ENCODE measurements at places on chromosomes 2 and 18.

GRCh38 chr2:41040782-41041520 is 589.1 kb upstream of the SLC8A1 start:
- DNase-seq = no peak

DNA sequence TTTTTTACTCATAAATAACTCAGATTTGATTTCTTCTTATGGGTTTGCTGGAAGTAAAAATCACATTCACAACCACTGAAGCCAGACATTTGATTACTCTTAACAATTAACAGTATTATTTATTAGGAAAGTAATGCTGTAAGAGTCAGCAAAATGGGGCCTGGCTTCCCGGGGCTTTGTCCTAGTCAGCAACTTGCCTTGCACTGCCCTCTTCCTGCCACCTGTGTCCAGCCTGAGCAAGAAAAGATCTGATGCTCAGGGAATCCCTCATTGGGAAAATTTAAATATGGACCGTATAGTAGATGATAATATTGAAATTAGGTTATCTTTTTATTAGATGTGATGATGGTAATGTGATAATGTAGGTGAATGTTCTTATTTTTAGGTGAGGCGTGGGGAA is 30.8 kb upstream of the ACYP2 start:
- DNase-seq = no peak

DNA sequence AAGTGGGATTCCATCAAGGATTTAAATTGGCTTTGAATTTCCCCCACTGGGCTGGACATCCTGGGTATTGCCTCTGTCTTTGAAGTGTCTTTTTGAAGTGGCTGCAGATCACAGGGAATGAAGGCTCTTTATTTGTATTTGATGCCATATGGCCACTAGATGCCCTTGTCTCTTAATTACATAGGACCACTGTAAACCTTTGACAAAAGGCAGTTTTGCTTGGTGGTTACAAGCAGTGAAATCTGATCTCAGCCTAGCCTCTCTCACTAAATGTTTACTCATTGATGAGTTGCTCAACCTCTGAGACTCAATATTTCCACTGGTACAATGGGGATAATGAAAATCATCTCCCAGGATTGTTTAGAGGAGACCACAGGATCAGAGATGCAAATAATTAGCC is 102.2 kb downstream of the INSIG2 start:
- DNase-seq = no peak

- DNase-seq = no peak
These were observed 62.2 kb downstream of the ADNP2 start for GRCh38 chr18:80171054-80171872.

GRCh38 chr2:182616471-182617393 is 99.3 kb upstream of the DNAJC10 start:
- DNase-seq = no peak

DNA sequence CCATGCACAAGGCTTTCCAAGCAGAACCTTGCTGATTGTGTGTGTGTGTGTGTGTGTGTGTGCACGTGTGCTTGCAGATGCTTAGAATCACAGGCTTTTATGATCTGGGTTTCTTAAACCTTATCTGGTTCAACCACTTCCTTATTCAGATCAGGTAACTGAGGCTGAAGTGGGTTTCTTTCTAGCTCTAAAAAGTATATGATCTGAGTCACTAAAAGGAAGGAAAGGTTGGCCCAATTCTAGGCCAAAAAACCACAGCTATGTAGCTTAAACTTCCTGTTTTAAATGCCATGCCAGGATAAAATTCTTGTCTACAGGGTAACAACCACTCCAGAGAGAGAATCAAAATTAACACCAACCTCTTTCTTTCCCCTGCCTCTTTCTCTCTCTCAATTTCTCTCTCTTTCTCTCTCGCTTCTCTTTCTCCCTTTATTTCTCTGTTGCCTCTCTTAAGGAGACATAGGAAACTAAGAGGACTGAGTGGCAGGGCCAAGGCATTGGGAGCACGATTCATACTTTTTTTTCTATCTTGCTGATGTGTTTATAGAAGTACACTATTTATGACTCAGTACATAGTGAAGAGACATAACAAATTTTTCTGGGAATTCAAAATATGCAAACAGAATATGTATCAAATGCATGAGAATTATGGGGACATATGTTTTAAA is 140.3 kb downstream of the TRIB2 start:
- DNase-seq = no peak

GRCh38 chr2:50419778-50420177 is 612.2 kb downstream of the NRXN1 start:
- no peak for DNase-seq

DNA sequence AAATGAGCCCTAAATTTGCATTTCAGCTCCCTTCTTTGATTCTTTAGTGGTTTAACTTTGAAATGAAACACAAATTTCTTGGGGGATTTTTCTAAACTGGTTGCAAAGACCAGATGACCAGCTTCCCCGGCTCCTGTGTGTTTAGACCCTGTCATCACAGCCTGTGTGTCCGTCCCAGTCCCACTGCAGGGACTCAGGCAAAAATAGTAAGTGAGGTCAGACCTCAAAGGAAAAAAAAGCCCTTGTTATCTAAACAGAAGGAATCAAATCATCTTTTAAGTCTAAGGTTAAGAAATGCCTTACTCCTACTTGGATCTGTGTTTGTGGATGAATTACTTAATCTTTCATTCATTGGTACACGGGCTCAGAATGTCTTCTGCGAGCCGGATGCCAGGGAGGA is 423.7 kb downstream of the LPIN1 start:
- DNase-seq = no peak

GRCh38 chr2:98489971-98490962 is 45.6 kb downstream of the INPP4A start:
- DNase-seq = no peak

DNA sequence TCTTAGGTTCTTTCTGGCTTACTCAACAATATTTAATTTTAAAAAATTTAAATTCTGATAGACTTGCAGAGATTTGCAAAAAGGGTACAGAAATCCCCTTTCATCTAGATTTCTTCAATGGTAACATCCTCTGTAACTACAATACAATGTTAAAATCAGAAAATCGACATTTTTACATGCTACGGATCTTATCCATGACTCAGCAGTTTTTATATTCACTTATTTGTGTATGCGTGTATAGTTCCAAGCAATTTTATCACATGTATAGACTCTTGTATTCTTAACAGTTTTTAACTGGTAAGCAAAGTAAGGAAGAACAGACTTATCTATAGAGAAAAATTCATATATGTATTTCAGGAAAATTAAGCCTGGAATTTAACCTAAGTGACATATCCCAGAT is 256.1 kb upstream of the MEX3C start:
- DNase-seq = no peak

DNA sequence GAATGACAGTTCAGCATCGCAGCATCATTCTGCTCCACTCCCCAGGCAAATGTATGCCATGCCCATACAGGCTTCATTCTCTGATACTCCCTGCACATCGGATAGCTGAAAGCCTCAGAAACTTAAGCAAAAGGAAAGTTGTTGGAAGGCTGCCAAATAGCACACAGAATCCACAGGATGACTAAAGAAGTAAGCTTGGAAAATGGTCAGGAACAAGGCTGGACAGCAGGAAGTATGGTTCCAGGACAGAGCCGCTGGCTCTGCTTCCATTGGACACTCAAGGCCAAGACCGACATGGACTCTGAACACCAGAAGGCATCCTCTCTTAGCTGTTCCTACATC is 256.5 kb downstream of the CDH20 start:
- DNase-seq = no peak

- DNase-seq = no peak
These were observed 1.3 kb downstream of the HS6ST1 start for GRCh38 chr2:128317181-128317898.

GRCh38 chr2:224586127-224586695 is 1.0 kb upstream of the CUL3 start:
- DNase-seq = no peak

GRCh38 chr18:13379930-13380690 is 161.6 kb downstream of the LDLRAD4 start:
- no peak for DNase-seq

- DNase-seq = no peak
These were observed 94.0 kb upstream of the ITGA6 start for GRCh38 chr2:172333235-172333977.

DNA sequence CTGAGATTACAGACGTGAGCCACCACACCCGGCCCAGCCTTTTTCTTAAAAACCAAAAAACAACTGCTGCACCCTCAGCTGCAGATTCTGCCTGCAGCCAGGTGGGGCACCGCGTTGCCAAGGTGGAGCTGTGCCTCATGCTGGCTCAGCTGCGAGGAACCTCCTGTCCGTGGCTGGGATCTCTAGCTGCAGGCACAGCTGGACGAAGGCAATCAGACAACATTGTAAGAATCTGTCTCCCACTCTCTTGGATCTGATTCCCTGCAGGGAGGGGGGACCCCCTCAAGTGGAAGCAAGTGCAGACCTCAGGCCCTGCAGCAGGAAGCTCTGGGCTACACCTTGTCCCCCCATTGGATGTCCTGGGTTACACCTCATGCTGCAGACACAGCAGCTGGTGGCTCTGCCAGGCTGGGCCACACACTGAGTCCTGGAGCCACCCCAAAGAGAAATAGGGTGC is 24.1 kb downstream of the CIDEA start:
- no peak for DNase-seq

DNA sequence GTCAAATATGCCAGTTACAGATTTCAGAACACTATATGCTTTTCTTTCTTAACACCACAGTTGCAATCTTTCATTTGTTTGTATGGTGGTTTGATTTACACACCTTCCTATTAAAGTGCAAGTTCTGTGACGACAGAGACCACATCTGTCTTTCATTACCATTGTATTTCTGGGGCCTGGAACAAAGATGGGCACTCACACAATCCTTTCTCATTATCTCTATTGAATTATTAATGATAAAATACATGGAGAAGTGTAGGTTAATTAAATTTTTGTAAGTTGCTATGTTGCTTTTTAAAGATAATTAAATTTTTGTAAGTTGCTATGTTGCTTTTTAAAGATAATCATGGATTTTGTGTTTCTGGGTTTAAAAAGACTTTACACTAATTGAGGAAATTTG is 79.9 kb downstream of the KCTD18 start:
- DNase-seq = no peak

- no peak for DNase-seq
These were observed 571.9 kb upstream of the CNTNAP5 start for GRCh38 chr2:123453046-123453700.

- no peak for DNase-seq
These were observed 26.8 kb upstream of the CABLES1 start for GRCh38 chr18:23108496-23108895.

DNA sequence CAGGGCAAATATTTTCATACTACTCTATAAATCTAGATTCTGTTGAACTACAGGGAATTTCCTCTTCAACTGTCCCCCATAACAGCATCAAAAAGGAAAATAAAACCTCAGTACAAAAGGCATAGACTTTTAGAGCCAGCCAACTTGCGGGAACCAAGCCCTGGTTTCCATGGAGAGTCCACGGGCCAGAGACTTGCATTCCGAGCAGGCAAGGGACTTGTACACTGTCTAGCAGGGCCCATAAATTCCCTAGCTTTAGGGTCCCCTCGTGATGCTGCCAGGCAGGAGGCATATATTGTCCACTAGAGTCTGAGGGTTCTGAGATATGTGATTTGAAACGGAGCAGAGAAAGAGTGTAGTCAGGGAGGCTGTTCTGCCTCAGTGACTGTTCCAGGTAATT is 153.1 kb upstream of the SLC14A2 start:
- DNase-seq = no peak

DNA sequence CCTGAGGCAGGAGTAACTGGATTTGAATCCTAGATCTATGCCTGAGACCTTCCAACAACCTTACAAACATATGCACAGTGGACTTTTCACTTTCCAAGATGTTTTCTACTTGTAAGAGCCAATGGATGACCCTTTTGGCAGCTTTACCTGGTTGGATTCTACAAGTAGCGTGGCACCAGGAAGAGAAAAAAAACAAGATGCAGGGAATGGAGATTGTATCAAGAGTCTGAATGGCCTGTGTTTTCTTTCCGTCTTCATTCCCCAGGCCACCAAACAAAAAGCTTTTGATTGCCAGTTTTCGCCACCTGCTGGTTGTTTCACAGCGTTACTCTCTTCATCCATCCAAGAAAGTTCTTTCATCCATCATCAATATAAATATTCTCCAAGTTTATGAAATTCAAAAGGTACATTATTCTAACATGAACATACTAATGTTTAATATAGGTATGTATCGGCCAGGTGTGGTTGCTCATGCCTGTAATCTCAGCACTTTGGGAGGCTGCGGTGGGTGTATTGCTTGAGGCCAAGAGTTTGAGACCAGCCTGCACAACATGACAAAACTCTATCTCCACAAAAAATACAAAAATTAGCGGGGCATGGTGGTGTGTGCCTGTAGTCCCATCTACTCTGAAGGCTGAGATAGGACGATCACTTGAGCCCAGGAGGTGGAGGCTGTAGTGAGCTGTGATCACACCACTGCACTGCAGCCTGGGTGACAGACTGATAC is 3.5 kb upstream of the BCL2 start:
- no peak for DNase-seq

GRCh38 chr2:78941751-78942150 is 83.8 kb upstream of the REG3G start:
- DNase-seq = no peak

- DNase-seq = no peak
These were observed 119.3 kb upstream of the RBBP8 start for GRCh38 chr18:22813648-22814328.

DNA sequence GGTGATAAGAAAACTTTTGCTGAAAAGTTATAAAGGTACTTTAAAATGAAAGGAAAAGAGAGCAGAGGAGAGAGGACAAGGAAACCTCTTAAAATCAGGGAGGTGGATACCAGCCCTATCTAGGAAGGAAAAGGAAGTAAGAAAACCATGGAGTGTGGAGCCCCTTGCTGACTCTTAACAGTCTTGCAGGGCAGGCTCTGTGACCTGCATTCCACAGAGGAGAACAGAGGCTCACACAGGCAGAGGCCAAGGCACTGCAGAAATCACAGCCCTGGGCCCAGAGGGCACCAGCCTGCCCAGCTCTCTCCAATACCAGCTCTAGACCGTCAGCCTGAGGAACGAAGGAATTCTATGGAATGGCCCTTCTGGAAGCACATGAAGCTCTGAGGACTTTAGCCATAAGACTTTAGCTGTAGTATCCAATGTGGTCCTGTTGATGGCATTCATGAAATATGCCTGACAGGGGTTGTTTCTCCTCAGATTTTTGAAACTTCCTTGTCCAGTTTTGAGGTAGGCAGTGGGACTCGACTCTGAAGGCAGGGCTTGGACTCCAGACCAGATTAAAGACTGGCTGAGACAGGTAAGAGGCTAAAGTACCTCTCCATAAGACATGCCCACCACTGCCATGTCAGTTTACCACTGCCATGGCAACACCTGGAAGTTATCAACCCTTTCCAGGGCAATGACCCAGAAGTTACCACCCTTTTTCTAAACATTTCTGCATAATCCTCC is 216.3 kb downstream of the ANAPC1 start:
- no peak for DNase-seq

- no peak for DNase-seq
These were observed 35.7 kb downstream of the STK39 start for GRCh38 chr2:168211664-168212163.

DNA sequence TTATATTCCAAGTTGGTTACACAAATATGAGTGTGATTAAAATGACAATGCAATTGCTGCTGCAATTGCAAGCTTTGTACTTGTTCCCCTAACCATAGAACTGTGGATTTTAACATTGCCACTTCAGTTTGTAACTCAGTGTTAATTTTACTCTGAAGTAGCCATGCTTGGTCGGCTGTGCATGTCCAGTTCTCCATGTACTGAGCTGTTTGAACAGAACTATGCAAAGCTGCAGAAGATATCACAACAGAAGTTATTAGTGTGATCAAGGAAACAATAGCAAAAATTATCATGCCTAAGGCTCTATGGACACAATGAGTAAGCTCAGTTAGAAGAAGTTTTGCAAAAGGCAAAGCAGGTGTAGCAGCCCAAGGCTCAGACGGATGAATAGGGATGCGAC is 45.3 kb downstream of the CXCR4 start:
- no peak for DNase-seq
